Hindlimb muscle (tissue), 1 donor: ENCODE measurements at places on chromosomes 12 and 14. TPM values are rescaled to one million over a fixed set of nuclear protein-coding genes. Genes with fewer than 3 reads are reported as not detected.

IFNG-AS1 gene
- polyA plus RNA-seq = 0.72 TPM

OR4E1 gene
- polyA plus RNA-seq = not detected

PCED1B gene
- polyA plus RNA-seq = 0.72 TPM

DNA sequence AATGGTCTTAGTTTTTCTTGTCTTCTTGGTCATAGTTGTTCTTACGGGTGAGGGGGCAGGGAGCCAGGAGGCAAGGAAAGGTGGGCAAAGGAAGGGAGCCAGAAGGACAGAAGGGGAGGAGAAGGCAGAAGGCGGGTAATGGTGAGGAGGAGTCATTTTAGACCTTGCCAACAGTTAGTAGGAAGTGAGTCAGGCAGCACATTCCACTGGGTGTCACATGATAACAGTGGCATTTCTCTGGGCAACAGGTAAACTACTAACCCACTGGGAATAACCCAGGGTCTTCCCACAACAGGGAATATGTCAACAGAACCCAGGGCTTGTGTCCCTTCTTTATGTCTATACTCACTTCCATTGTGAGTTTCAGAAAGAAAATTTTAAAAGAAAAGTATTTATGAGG lies 127.6 kb downstream of the SLC8A3 start:
- DNase-seq = no peak

DNA sequence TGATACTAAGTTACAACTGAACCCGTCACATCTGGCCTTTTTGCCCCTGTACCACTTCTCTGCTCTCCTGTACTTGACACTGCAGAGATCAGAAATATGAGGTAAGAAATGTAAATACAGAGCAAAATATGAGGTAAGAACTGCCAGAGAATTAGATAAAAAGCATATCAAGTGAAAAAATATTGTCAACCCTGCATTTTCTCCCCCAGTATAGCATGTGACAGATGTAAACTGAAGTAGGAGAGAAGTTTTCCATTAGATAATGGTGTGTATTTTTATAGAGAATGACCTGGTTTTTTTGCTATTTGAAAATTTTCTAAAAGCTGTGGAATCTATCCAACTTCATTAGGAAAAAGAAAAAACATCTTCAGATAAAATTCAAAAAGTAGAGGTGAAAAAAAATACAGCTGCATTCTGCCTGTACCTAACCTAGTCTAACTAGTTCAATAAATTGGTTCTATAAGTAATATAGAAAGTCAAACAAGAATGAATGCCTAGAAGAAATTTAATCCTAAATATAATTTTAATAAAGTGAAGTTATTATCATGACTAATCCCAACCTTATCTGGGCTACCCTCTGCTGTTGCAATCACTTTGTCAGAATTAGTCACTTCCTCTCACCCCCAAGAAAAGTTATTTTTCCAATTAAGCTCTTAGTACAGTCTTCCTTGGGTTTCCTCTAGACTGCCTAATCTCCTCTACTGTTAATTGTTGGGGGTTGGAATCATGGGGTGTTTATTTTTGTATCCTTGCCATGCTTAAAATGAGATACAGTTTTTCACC lies 210.0 kb downstream of the RASSF9 start:
- no peak for DNase-seq

DNA sequence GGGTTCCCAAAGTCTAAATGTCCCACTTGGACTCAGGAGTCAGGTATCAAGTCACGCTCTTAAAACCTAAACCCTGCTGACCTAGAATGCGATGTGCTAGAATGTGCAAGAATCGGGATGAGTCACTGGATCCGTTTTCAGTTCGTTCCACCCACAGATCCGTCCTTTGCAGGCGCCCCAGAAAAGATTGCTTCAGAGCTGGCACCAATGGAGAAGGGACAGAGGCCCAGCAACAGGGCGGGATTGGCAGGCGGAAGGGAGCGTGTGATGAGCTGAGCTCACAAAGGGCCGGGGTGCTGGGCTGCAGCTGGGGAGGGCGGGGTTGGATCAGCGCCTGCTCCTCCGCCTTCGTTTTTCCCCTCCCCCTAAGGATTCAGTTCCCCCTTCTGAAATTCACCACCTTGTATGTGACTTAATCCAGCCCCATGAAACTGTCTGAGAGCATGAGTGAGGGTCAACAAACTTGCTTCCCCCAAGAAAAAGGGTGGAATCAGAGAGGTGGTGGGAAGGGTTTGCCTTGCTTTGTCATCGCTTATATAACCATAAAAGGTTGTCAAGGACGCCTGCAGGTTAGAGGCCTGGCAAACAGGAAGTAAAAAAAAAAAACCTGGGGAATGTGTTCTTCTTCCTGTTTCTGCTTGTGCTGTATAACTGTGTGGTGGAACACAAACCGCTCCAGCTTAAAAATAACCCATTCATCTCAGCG lies 2.8 kb upstream of the UBC start:
- DNase-seq = peak; percentile 99

DNA sequence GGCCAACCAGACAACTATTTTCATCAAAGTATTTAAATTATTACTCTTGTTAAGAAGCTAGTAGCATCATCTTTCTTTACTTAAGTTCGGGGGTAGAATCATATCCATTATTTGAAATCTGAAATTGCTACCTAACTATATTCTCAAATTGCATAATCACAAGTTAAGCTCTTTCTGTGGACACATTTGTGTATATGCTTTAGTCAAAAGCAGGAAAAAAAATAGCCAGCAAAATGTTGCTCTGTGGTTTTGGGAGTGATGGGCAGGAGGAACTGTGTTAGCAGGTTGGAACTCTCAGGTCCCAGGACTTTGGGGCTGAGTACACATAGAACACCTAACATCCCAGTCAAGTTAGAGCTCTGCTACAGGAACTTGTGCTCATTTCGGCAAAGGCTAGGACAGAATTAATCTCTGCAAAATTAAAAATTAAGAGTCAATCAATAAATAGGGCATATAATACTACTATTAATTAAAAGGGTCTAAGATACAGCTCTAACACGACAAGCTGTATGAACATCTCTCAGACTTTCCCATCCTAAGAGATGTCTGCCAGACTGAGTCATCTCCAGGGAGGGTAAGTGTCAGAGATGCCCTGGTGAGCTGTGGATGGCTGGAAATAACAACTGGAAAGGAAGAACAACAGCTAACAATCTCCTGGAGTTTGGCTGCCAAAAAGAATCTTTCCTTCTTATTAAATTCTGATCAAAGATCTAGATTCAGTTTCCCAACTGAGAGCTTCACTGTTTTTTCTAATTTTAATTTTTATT lies 203.5 kb upstream of the GZMB start:
- DNase-seq = no peak

DNA sequence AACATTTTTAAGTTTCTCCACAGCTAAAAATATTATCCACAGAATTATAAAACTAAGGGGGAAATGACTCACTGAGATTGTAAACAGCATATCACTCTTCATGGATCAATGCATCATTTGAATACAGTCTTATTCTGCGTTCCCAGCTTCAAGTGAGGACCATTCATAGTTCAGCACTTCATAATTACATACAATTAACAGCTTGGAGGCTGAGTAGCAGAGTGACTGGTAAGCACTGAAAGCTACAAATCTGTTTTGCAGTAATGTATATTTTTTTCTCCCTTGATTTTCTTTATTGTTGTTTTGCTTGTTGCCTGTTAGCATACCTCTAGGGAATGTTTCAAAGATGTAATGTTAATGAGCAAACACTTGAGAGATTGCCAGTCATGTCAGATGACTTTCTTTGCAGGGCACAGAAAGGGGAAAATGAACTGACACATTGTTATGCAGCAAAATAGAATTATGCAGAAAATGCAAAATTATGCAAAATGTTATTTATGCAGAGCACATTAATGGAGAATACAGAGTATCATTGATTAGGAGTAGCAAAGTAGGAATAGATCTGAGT lies 138.6 kb downstream of the RPS29 start:
- DNase-seq = no peak

GRCh38 chr14:96637521-96637920 lies 135.3 kb downstream of the PAPOLA start:
- DNase-seq = no peak

DNA sequence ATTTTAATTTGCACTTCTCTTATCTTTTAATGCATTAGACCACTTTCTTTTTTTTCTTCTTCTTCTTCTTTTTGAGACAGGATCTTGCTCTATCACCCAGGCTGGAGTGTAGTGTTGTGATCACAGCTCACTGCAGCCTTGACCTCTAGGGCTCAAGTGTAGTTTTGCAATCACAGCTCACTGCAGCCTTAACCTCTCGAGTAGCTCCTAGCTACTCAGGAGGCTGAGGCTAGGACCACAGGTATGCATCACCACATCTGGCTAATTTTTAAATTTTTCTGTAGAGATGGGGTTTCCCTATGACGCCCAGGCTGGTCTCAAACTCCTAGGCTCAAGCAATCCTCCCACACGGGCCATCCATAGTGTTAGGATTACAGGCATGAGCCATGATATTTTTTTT lies 12.7 kb downstream of the TMED8 start:
- DNase-seq = no peak

GRCh38 chr12:61563665-61564450 lies 696.3 kb upstream of the USP15 start:
- no peak for DNase-seq

- DNase-seq = no peak
Measured at GRCh38 chr14:22573804-22574203, 15.2 kb downstream of the DAD1 start.

- no peak for DNase-seq
Measured at GRCh38 chr12:12436831-12437345, 80.0 kb downstream of the BORCS5 start.

DNA sequence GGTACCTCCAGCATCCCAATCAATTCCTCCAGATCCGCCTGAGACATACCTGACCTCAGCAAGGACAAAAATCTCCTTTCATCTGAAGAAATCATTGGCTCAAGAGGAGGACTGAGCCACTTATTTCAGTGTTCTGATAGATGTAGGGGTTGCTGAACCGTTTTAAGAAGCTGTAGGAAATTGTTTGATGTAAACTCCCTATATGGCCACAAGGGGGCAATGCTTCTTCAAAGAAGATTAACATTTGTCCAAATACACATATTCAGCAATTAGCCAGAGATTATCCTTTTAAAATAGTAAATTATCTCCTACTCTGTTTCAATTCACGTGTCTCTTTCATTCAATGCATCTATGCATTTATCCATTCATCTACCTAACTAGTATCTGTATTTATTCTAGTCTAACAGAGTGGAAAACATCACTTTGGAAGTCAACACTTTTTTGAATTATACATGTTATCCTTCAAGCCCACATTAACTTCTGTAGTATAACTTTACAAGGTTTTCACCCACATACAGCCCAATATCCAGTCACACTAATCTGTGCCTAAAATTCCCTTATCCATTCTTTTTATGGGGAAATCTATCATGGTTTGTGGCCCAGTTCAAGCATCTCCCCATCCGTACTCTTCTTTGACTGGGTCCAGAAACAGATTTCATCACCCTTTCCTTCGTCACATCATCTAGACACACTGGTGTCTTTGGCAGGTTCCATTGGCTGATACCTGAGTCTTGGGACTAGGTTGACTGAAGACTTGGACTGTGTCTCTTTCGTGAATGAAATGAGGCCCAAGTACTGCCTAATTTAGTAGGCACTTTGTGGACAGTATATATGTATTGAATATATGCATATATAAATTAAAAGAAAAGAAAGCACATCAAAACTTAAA lies 411.0 kb upstream of the OR4E1 start:
- peak; percentile 32 for DNase-seq

- no peak for DNase-seq
Measured at GRCh38 chr12:11240348-11240930, 29.1 kb downstream of the PRB3 start.

DNA sequence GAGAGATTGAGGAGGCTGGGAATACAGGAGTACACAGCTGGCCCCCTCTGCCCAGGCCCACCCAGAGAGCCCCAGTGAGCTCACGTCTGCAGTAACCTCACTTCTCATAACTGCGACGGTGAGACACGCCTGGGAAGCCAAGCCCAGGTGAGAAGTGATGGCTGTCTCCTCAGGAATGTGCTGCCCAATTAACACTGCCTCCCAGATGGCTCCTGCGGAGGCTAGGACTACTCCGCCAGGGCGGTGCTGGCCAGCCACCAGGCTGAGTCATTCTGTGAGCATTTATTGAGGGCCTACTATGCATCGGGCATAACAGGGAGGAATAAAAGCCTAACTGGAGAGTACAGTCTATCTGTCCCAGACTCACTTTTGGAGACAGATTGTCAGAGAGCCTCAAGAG lies 9.3 kb upstream of the TMEM106C start:
- DNase-seq = no peak

DNA sequence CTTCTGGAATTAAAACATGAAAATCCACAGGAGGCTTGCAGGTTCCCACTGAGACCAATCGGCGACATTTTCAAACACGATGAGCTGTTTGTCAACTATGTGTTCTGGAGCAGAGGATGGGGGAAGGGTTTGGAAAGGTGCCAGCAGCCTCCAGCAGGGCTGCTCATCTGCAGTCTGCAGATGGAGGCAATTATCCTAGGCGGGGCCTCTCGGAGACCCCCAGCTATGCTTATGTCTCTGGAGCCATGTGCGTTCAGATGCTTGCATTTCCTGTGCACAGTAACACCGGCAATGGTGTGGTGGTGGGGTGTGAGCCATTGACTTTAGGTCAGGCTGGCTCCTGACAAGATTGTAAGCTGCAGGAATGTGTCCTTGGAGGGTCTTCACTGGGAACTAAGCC lies 51.7 kb downstream of the RPH3A start:
- DNase-seq = peak; percentile 49

DNA sequence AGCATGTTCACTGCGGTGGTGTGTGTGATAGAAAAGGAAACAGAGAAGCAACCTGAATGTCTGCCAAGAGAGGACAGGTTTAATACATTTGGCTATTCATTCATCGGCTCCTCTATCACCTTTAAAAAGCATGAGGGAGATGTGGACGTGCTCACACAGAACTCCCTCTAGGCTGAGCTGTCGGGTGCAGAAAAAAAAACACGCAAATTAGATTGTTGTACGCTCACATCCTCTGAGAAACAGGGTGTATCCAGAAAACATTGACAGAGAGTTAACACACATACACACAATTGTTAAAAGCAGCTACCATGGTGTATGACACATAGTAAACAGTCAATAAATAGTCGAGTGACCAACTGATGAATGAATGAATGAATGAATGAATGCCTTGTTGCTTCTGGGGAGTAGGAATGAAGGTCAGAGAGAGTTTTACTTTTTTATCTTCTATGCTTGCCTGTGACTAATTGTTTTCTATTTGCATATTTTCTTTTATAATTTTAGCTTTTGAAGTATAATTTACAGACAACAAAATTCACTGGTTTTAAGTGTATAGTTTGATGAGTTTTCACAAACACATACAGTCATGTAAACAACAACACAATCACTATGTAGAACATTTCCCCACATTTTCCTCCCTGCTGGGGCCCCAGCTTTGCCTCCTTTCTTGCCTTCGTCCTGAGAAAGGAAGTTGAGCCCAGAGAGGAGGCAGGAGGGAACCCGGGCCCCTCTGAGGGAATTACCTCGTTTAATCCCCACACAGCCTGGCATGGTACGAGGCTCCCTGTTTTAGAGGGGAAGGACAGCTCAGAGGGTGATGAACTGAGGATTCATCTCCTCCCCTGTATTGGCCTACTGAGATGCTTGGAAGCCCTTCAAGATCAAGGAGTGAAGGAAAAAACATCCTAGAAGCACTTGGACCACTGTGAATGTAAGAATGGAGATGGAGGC lies 19.7 kb upstream of the FAM222A start:
- no peak for DNase-seq

GRCh38 chr12:22881878-22882385 lies 257.0 kb downstream of the ETNK1 start:
- DNase-seq = no peak

- no peak for DNase-seq
Measured at GRCh38 chr12:11981121-11981733, 89.5 kb upstream of the BCL2L14 start.

- no peak for DNase-seq
Measured at GRCh38 chr12:77919450-77919849, 88.8 kb downstream of the NAV3 start.

- DNase-seq = no peak
Measured at GRCh38 chr12:93333828-93334227, 43.9 kb upstream of the NUDT4 start.

GRCh38 chr12:43318021-43318420 lies 234.0 kb downstream of the ADAMTS20 start:
- no peak for DNase-seq
